Coronary artery (tissue), 2 donors: ENCODE measurements at places on chromosomes 11 and 22.
A peak's percentile ranks its signal among the peaks of the same experiment; 100 is the strongest.

DNA sequence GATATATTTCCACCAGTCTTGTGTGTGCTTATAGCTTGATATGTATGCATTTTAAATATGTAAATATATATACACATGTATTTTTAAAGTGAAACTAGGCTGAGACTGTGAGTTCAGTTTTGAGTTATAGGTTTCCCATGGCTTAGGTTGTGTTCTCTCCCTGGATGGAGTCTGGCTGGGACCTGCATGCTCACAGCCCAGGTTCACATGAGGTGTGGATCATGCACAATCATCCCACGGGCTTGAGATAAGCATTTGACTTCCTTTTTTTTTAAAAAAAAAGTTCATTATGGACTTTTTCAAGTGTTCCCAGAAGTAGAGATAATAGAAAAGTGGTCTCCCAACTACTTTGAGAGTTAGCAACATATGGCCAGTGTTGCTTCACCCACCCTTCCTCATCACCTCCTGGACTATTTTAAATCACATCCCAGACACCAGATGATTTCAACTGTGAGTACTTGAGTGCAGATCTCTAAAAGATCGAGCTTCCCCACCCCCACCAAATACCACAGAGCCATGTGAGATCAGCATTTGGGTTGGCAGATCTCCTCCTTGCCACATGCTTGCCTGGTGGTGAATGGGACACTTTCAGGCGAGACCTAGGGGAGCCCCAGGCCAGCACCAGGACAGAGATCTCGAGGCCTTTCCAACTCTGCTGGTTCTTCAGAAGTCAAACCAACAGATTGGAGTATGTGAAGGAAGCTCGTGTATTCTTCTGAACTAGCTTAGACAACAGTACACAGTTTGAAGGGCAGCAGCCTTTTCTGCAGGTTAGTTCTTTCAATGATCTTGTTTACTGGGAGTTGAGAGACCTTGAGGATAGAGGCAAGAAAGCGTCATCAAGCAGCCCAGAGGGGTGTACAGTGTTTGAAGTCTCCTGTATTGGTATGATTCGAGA, 15.9 kb downstream of the MED15 start:
- no peak for DNase-seq

- DNase-seq, result no peak
These were observed 304.2 kb upstream of the CADM1 start for GRCh38 chr11:115808351-115808940.

- DNase-seq, result peak; percentile 94
These were observed 8.1 kb downstream of the BCL9L start for GRCh38 chr11:118917481-118918127.

GRCh38 chr11:13928566-13929251, 33.8 kb upstream of the SPON1 start:
- DNase-seq, result no peak

DNA sequence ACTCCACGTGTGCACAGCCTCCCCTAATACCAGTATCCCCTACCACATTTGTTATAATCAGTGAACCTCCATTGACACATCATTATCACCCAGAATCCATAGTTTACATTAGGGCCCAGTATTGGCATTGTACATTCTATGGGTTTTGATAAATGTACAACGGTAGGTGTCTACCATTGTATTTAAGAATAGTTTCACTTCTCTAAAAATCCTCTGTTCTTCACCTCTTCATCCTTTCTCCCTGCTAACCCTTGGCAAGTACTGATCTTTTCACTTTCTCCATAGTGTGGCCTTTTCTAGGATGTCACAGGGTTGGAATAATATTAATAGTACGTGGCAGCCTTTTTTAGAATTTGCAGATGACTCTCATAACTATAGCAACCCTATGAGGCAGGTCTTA, 353.8 kb downstream of the DDX10 start:
- no peak for DNase-seq

DNA sequence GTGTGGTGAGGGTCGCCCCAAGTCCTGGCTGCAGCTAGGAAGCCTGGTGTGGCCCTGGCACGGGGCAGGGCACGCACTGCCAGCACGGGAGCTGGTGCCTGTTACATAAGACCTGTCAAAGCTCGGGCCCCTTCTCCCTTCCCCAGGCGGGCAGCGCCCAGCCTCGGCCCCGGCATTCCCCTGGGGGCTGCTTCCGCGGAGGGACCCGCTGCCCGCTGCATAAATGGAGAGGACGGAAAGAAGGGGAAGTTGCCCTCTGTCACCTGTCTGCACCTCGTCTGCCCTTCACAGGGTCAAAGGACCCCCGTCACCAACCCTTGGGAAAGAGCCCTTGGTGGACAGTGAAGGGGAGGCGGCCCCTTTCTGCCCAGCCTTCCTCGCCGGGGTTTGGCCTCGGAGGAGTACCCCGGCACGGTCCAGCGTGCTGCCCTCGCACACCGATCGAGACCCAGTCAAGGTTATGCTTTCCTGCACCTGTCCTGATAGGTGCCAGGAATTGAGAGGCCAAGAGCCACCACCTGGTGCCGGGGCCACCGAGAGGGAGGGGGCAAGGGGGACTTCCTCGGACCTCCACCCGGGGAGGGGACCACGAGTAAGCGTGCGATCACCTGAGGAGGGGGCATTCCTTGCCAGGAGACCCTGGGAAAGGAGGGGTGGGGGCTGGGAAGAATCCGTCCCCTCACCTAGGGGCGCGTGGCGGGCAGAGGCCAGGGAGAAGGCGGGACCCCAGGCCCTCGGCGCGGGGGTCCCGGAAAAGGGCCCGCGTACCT, 16.8 kb upstream of the MFRP start:
- no peak for DNase-seq

- DNase-seq, result no peak
These were observed 29.4 kb downstream of the SCN3B start for GRCh38 chr11:123624974-123625373.

- no peak for DNase-seq
These were observed 64.2 kb downstream of the HIPK3 start for GRCh38 chr11:33321422-33321821.

DNA sequence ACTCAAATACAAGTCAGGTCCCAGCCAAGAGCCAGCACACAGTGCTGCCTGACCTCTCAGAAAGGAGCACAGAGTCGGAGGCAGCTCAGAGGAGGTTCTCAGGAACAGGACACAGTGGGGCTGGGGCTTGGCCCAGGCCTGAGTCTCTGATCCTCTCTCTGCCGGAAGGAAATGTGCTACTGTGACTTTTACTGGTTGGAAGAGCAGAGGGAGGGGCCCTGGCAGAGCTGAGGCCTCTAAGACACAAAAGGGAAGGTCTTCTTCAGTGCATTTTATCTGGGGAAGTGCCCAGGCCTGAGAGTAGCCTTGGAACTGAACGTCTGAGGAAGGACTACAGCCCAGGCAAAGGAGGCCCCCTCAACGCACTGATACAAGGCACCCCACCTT, 16.2 kb upstream of the CASTOR1 start:
- DNase-seq, result no peak

DNA sequence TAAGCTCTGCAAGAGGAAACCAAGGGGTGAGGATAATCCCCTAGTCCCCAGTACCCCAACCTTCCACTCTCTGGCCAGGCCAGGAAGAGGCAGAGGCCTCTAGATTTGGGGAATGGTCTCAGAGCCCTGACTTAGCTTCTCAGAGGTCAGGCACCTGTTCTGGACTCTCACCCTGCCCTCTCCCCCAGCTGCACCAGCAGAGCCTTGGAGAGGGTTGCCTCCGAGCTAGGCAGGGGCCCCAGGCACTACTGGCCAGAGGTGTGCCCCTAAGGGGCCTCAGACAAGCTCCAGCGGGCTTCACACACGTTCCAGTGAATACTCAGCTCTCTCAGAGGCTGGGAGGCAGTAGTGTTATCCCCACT, 8.0 kb downstream of the FREY1 start:
- no peak for DNase-seq

GRCh38 chr11:77418155-77418970, 55.5 kb downstream of the PAK1 start:
- DNase-seq, result no peak

DNA sequence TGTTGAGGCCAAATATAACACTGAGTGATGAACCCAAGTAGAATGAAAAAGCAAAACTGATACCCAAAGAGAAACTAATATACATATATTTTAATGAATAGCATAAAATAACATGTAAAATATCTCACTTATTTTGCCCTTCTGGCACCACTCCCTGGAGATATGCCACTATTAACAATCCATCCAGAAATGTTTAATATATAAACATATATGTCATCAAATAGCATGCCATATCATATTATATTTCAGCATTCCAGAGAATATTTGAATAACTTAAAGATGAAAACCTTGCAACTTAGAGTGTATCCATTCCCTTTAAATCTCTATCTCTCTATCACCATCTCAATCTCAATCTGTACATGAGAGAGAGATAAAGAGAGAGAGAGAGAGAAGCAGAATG, 1073.3 kb upstream of the RAG2 start:
- DNase-seq, result no peak
